ENCODE measurements at places on chromosomes 2 and 18.

DNA sequence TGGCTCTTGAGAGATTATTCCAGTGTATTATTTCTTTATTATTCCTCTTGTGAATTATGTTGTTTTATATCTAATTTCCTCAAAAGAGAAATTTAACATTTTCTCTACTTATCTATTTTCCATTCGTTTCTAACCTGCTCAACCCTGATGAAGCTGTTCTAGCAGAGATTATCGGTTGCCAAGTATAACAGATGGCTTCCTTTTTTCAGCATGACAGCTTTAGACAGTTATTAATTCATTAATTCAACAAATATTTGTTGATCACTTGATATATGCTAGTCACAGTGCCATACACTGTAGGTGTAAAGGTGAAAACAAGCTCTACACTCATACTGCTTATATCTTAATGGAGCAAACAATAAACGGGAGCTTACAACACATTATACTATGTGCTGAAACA is 137.9 kb upstream of the UBE2E3 start:
- DNase-seq, result no peak

DNA sequence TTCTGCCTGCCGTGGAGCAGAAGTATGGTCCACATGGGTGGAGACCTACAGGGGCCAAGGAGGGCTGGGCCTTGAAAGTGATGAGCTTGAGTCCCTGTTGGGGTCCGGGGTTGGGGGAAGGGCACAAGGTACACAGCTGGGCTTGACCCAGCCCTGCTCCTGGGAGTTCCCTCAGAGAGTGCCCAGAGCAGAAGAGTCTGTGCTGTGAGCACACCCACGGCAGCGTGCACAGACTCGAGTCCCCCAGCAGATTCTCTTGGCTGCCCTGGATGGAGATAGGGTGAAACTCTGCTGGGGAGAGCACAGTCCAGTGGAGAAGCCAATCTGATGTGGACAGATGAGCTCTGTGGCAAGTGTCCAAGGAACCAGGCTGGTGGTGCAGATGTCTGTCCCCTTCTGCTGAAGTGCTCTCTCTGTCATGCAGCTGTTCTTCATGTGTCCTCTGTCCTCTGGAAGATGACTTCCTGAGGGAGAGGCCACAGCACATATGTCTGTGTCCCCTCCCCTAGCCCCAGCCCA is 27.5 kb downstream of the INPP4A start:
- no peak for DNase-seq

DNA sequence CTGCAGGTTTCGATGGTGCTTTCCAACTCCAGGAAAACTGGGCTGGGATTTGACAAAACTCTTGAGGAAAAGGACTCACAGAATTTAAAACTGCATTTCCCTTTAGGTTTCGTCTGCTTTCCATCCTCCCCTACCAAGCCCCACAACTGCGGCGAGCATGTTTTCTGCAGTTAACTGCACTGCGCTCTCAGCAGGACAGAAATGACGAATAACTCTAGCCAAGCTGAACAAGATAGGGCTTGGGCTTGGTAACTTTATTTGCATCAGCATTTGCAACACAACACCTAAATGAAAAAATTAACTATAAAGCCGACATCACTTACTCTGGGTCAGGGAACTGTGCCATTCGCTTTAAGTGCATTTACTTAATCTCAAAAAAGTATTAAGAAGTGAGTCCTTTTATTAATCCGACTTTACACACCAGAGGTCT is 669 bp upstream of the PIKFYVE start:
- DNase-seq, result peak; percentile 63

DNA sequence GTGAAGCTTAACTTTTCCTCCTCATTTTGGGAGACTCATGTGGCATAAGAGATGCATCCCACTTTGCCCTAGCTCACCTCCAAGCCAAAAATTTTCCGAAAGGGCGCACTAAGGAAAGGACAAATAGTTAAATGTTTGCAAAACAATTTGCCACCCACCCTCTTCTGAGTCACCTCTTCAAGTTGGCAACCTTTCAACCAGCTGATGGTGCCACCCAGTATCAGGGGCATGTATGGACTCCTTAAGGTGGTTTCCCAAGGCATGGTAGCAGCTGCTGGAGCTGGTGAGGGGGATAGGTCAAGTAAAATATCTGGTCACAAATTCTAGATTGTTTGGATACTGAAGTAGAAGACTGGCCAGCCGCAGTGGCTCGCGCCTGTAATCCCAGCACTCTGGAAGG is 17.2 kb upstream of the ITGAV start:
- DNase-seq, result peak; percentile 80

- peak; percentile 49 for DNase-seq
Measured at GRCh38 chr2:233857511-233858141, 3.3 kb upstream of the HJURP start.

DNA sequence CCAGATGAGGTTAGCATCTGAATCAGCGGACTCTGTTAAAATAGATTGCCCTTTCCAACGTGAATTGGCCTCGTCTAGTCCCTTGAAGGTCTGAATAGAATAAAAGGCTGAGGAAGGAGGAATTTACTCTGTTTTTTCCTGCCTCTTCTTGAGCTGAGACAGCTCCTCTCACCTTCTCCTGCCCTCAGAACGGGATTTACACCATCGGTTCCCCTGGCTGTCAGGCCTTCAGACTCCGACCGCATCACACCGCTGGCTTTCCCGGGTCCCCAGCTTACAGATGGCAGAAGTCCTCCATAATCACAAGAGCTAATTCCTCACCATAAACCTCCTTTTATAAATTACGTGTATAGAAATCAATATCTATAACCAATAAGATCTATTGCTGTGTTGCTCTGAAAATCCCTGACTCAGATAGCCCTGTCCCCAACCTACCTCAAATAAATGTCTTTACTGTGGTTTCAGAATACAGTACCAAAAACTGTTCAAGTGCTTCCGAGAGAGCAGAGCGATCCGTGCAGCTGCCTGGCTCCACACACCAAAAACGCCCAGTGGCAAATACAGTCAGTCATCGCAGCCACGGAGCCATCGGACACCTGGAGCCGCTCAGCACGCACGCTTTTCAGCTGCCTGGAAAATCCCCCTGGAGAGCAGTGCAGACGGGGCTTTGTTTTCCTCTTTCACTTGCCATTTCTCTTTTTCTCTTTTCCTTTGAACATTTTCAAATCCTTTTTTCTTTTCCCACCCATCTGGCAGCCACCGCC is 196.9 kb downstream of the NRP2 start:
- DNase-seq, result no peak

DNA sequence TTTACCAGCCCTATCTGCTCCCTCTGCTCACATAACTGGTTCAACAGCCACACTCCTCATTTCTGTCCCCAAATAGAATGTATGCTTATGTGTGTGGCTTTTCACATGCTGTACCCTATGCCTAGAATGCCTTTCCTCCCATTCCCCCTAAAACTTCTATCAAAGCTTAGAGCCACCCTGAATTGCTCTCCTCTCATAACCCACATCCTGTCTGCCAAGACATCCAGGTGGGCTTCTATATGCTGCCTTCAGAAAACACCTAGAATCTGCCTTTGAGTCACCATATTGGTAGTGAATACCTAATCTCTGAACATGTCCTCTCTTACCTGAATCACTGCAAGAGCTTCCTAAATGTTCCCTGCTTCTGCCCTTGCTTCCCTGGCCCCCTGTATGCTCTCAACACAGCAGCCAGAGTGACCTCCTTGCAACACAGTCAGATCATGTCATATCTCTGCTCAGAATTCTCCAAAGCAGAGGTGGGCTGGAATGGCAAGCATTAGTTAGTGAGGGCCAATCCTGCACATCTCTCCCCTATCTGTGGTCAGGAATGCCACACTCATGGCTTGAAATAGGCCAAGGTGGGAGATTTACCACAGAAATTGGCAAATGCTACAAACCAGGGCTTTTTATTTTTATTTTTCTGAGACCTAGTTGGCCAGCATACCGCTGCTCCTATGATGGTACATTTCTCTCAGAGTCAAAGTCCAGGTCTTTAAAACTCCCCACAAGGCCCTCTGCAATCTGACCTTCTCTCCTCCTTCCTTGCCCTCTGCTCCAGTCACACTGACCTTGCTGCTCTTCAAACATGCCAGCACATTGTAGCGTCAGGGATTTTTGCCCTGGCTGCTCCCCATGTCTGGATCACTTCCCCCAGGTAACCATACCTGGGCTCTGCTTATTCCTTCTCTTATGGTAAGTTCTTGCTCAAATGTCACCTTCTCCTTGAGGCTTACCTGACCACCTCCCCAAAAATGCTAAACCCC is 111.8 kb upstream of the STON1 start:
- DNase-seq, result no peak

- no peak for DNase-seq
Measured at GRCh38 chr2:161391737-161392506, 24.2 kb upstream of the TBR1 start.

GRCh38 chr2:209529579-209529978 is 105.7 kb downstream of the MAP2 start:
- DNase-seq, result no peak

DNA sequence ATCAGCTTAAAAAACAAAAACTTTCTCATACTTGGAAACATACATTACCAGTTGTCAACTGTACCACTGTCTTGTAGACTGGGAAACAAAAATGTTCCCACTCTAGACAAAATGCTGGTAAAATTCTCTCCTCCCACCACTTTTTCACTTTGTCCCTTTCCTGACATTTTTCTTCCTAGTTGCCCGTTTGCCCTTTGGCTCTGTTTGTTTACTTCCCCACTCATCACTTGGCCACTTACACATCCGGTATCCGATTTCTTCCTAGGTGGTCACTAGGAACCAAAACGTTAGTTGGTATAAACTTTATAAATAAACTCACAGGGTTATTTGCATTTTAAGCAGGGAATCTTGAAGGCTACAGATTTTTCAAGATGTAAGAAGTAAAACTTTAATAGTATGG is 84.9 kb downstream of the METTL4 start:
- no peak for DNase-seq

DNA sequence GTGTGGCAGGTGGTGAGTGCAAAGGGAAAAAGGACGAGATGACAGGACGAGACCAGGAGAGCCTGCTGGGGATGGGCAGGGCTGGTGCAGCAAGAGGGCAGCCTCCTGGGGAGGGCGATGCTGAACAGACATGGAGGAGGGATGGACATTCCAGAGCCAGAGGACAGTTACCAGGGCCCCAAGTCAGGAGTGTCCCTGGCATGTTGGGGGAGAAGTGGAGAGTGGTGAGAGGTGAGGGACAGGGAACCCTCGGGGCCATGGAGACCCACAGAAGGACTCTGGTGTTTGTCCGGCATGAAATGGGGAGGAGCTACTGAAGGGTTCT is 19.0 kb downstream of the MTERF4 start:
- no peak for DNase-seq

DNA sequence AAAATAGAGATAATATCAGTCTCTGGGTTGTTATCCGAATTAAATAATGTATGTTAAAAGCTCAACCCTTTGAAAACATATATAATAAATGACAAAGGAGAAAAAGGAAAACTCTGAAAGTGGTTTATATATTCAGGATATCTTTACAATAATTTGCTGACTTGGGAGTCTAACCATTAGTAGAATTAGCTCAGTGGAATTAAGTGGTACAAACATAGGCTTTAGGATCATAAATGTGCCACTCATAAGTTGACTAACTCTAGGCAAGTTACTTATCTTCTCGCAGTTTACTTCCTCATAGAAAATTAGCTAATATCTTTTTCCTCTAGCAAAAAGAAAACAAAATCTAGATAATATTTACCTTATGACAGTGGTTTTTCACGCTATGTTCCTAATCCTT is 44.6 kb downstream of the HEATR5B start:
- no peak for DNase-seq

DNA sequence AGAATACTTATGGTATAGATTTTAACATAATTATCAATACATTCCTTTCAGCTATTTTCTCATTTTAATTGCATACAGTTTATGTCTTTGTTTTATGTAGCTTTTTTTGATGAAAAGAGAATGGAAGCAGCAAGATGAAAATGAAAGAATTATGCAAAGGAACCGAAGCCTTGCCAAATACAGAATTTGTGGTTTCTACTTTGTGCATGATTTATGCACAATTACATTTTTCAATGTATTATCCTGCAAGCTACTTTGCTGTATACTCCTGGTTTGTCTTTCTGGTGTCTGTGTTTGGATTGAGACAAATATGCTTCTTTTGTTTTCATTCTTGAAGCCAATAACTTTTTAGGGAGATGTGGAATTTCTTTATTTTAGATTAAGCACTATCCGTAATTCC is 1642.6 kb upstream of the CELF4 start:
- no peak for DNase-seq

- DNase-seq, result peak; percentile 98
Measured at GRCh38 chr2:234840336-234840735, 111.5 kb upstream of the SH3BP4 start.

DNA sequence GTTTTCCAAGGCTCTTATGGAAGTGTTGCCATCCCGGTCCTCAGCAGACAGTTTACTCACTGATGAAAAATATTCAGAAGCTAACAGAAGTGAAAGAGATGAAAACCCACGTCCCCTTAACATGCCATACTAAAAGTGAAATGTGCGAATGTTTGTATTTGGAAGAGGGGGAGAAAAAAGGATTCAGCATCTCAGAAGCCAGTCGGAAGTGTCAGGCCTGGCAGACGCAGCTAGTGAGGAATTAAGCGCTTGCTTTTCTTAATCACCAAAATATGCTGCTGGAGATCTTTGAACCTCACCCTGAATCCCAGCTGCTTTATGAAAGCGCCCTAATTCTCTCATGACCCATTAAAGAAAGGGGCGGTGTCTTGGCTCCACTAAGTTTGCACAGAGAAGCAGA is 653.7 kb downstream of the DCDC2C start:
- DNase-seq, result no peak

- no peak for DNase-seq
Measured at GRCh38 chr2:71806432-71806831, 341.2 kb downstream of the CYP26B1 start.

DNA sequence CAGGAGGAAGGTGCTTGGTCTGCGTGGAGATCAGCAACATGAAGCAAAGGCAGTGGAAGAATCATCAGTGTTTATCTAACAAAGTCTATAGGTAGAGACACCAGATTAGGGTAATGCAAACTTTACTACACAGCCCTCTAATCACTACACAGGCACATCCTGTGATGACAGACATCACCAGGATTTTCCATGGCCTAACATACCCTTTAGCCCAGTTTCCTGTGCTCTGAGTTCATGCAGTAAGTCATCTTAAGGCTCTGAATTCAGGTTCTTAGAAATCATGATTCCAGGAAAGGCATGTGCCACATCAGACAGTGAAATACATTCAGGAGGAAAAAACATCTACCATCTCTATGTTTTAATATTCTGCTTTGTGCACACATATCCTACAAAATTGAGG is 708.5 kb upstream of the SLC8A1 start:
- DNase-seq, result peak; percentile 1

DNA sequence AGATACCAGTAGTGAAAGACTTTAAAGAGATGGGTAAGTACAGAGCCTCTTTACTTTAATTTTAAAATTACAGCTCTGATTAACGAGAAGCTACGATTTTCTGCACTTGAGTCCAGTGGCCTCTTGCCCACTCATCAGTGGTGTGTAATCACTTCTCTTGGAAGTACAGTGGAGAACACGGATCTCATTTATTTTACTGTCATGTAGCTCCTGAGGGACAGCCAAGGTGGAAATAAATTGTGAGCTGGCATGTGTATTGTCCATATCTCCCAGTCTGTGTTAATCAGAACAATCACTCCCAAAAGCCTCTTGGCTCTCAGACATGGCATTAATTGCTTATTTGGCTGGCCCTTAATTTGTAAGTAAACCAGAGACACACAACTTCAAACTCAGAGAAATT is 69.4 kb downstream of the LOXHD1 start:
- DNase-seq, result no peak

GRCh38 chr2:230666446-230666845 is 46.2 kb upstream of the CAB39 start:
- DNase-seq, result peak; percentile 27

GRCh38 chr2:47091118-47091517 is 64.0 kb downstream of the STPG4 start:
- no peak for DNase-seq

- no peak for DNase-seq
Measured at GRCh38 chr2:73174244-73174643, 28.1 kb upstream of the NOTO start.
